ENCODE measurements at places on chromosomes 11 and 22.
A peak's percentile ranks its signal among the peaks of the same experiment; 100 is the strongest.

DNA sequence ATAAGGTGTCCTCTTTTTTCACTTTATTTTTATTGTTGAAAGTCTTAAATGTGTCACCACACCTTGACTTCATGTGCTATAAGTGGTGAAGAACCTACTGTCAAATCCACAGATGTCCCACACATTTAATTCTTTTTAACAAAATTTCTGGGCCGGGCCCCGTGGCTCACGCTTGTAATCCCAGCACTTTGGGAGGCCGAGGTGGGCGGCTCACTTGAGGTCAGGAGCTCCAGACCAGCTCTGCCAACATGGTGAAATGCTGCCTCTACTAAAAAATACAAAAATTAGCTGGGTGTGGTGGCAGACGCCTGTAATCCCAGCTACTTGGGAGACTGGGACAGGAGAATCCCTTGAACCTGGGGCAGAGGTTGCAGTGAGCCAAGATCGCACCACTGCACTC lies 3.0 kb downstream of the CBL start:
- DNase-seq, result no peak

DNA sequence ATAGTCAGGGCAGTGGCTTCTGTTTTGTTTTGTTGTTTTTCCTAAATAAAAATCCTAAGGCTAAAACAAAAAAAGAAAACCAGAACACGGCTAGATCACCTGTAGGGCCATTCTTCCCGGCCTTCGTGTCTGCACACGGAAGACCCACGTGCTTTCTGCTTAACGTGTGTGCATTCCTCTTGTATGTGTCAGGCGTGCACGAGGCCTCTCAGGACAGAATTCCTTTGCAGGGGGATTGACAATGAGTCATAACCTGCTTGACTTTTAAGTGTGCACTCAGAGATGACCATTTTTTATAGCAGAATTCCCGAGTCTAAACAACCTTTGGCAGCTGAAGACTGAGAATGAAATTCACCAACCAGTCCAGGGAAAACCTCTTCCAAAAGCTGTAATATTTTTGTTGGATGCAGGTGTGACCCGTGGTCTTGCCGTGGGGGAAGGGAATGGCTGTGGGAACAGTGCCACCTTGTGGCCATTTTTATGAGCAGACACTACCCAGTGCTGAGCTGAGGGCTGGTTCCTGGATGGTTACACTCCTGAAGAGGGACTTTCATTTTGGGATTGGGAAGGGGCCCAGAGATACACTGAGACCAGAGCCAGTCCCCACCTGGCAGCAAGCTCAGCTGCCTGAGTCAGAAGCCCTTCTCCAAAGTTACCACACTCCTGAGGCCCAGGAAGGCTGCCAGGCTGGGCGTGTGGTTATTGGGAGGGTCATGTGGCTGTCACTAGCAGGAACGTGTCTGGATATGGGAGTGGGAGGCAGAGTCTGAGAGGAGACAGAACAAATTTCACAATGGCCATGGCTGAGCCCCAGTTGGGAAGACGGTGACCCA lies 35.7 kb upstream of the DKK3 start:
- DNase-seq, result peak; percentile 57

DNA sequence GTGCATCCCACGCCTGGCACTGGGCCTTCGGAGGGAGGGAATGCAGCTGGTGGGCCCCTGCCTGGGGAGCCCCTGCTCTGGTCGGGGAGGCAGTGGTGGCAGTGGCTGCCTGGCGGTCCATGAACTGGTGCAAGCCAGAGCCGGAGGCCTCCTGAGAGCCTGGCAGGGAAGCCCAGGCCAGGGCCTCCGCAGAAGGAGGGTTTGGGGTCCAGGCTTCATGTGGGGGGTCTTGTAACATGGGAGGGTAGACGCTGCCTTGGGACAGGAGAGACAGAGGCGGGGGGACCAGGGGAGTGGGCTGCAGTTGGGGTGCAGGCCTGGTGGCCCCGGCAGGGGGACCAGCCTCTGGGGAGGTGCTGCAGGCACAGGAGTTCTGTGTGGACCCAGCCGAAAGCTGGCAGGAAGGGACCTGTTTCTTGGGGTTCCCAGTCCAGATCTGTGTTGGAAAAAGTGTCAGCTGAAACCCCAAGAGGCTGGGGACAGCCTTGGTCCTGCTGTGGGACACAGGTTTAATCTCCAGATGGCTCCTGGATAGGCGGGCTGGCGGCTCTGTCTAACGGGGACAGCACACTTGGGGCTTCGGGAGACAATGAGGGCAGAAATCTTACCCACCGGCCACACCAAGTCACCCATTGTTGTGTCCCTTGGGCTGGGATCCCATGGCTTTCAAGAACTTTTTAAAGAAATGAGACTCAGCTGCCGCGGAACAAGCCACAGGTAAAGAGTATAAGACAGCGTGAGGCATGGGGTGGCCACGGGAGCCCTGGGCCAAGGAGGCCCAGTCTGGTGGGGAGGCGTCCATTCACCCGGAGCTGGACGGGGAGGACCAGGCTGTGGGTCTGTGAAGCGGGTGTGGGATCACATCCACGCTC lies 73.5 kb downstream of the KCNQ1 start:
- no peak for DNase-seq

GRCh38 chr11:68498903-68499883 lies 38.6 kb downstream of the PPP6R3 start:
- DNase-seq, result no peak

DNA sequence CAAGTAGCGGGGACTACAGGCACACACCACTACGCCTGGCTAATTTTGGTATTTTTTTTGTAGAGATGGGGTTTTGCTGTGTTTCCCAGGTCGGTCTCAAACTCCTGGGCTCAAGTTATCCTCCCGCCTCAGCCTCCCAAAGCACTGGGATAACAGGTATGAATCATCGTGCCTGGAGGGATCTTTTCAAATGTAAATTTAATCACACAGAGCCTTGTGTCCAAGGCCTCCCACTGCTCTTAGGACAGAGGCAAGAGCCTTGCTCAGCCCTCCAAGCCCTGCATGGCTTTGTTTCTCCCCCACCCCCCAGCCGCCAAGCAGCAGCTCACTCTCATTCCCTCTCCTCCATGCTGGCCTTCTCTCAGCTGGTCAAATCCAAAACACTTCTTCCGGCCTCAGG lies 75.3 kb upstream of the CREB3L1 start:
- no peak for DNase-seq

DNA sequence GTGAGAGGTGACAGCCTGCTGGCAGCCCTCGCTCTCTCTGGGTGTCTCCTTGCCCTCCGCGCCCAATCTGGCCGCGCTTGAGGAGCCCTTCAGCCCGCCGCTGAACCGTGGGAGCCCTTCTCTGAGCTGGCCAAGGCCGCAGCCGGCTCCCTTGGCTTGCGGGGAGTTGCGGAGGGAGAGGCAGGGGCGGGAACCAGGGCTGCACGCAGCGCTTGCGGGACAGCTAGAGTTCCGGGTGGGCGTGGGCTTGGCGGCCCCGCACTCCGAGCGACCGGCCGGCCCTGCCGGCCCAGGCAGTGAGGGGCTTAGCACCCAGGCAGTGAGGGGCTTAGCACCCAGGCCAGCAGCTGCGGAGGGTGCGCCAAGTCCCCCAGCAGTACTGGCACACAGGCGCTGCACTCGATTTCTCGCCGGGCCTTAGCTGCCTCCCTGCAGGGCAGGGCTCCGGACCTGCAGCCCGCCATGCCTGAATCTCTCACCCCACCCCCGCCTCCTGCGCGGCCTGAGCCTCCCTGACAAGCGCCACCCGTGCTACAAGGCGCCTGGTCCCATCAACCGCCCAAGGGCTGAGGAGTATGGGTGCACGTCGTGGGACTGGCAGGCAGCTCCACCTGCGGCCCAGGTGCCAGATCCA lies 1526.1 kb downstream of the FAM181B start:
- no peak for DNase-seq

- DNase-seq, result no peak
Observed at GRCh38 chr11:44593251-44593650, 27.8 kb downstream of the CD82 start.

- no peak for DNase-seq
Observed at GRCh38 chr22:29607426-29607825, 4.0 kb downstream of the NF2 start.

GRCh38 chr11:64647019-64647779 lies 56.2 kb downstream of the SLC22A12 start:
- DNase-seq, result no peak

DNA sequence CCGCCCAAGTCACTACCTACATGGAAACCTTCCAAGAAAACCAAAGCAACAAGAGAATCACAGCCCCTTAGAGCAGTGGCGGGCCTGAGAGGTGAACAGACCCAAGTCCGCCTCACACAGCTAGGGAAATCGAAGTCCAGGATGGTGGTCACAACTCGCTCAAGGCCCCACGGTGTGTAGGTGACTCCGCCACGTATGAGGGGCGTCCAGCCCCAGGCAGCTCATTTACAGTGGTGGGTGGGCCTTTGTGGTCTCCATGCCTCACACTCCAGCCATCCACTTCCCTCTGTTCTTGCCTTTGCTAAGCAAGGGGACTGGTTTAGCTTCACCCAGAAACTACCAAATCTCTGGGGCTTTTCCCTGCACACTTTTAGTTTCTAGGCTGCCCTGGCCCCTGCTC lies 9.7 kb upstream of the TCF20 start:
- no peak for DNase-seq

DNA sequence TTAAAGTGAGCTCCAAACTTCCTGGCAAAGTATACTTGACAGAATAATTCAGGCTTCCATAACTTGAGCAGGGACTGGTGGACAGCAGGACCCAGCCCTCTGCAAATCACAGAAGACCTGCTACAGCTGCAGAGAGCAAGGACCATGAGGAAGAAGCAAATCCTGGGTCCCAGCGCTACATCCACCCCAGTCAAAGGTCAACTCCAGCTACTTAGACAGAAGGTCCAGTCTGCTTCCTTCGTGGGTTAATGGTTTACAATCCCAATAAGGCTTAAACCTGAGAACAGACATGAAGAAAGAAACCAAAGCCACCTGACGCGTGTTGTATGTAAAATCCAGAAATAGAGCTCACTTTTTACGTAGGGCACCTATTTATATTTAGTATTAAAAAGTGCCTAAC lies 57.7 kb downstream of the SHANK2 start:
- no peak for DNase-seq

- no peak for DNase-seq
Observed at GRCh38 chr11:122105044-122105758, 10.8 kb downstream of the BLID start.

GRCh38 chr11:102974552-102975280 lies 19.2 kb upstream of the MMP13 start:
- no peak for DNase-seq

- peak; percentile 32 for DNase-seq
Observed at GRCh38 chr22:23856721-23857605, 712 bp upstream of the SLC2A11 start.

- DNase-seq, result peak; percentile 88
Observed at GRCh38 chr11:122847466-122847865, 9.2 kb downstream of the CRTAM start.

DNA sequence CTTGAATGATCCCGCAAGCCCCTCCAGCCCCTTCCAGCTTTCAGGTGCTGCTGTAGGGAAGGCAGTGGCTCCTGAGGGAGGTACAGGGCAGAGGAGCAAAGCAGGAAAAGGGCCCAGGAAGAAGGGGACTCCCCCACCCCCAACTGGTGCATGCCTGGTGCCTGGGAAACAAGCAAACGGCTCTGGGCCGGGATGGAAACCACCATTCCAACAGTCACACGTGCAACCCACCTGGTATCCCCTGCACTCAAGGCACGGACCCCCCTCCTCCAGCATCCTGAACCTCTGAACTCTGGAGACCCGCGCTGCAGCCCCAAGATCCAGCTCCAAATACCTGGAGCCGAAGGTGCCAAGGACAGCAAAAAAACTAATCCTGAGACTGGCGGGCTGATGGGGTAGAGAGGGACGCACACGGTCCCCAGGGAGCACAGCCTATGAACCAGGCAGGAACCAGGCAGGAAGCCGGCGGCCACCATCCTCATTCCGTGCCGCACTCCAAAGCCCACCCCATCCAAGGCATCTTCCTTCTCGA lies 537 bp downstream of the SCN4B start:
- no peak for DNase-seq

DNA sequence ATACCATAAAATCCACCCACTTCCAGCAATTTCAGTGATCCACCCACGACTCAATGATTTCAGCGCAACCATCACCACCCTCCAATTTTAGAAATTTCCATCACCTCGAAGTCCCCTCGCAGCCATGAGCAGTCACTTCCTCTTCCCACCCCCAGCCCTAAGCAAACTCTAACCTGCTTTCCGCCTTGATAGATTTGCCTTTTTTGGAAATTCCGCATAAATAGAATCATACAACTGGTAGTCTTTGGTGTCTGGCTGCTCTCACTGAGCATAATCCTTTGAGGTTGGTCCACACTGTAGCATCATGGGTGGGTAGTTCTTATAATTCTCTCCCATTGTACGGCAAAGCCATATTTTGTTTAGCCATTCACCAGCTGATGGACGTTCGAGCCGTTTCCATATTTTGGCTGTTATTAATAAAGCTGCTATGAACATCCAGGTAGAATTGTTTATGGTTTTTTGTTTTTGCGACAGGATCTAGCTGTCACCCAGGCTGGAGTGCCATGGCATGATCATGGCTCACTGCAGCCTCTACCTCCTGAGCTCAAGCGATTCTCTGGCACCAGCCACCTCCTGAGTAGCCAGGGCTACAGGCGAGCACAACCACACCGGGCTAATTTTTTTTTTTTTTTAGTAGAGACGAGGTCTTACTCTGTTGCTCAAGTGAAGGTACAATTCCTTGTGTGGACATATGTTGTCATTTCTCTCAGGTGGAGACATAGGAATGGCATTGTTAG lies 16.0 kb downstream of the PIM3 start:
- peak; percentile 88 for DNase-seq

GRCh38 chr11:97657852-97658251 lies 1268.0 kb downstream of the JRKL start:
- no peak for DNase-seq

GRCh38 chr22:37484480-37485394 lies 1.4 kb downstream of the MFNG start:
- peak; percentile 83 for DNase-seq

- peak; percentile 89 for DNase-seq
Observed at GRCh38 chr11:63573881-63574855, 11.0 kb upstream of the PLAAT2 start.

DNA sequence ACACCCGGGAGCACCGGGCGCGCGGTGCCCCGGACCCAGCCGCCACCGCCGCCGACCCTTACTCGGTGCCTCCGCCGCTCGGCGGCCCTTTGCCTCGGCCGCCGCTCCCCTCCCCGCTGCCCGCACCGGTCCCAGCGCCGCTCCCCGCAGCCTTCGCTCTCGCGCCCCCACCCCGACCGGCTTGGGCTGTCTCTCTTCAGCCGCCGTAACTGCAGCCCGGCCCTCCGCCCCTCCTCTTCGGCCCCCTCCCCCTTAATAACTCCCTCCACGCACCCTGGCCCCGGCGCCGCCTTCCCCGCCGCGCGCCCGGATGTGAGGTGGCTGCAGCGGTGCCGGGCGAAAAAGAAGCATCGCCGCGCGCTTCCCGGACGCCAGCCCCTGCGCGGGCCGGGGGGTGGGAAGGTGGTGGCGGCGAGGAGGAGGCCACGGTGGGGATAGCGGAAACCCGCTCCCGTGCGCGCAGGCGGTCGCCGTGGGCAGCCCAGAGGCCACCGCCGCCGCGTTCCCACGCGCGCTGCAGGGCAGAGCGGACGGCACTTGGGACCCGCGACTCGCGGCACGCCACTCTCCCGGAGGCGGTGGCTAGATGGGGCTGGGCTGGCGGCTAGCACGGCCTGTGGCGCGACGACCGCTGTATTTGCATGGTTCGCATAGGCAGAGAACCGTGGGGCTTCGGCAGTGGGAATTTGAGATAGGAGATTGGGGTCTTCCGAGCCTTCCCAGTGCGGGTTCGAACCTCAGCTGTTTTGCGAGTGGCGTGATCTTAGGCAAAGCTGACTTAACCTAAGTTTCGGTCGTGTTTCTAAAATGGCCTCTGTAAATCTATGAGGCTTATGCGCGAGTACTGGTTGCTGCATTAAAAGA lies at the start of gene EIF4ENIF1:
TSS of gene EIF4ENIF1 (minus strand) at position 211 of the 864 bp plus-strand sequence. CDS start 1,124 bp downstream, outside the sequence.
- DNase-seq, result peak; percentile 78

- no peak for DNase-seq
Observed at GRCh38 chr11:19453651-19454257, 213.0 kb upstream of the E2F8 start.
